ENCODE measurements at places on chromosomes 3 and 15.

- no peak for DNase-seq
Measured at GRCh38 chr3:187567661-187568121, 102.5 kb downstream of the SST start.

GRCh38 chr3:179562591-179563270 is at the start of gene ACTL6A:
ACTL6A (plus strand) TSS chr3:179562926; CDS start chr3:179563093, 167 bp downstream.
- DNase-seq, result peak; percentile 99

DNA sequence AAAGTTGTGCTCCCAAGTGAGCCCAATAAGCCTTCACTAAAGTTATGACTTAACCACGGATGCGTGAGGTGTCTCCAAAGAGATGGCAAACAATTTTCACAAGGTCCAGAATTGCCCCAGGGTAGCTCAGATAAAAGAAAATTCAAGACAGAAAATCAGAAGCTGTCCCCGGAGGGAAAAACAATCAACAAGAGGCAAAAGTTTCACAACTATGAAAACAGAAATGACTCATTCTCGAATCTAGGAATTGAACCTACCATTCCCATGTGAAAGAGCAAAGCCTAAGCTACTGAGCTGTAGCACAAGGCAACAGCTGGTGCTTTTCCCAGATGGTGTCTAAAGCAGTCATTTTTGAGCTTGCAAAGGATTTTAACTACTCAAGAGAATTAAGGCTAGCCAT is 33.5 kb upstream of the MKRN3 start:
- no peak for DNase-seq

- no peak for DNase-seq
Measured at GRCh38 chr15:70475921-70476320, 287.4 kb downstream of the UACA start.

DNA sequence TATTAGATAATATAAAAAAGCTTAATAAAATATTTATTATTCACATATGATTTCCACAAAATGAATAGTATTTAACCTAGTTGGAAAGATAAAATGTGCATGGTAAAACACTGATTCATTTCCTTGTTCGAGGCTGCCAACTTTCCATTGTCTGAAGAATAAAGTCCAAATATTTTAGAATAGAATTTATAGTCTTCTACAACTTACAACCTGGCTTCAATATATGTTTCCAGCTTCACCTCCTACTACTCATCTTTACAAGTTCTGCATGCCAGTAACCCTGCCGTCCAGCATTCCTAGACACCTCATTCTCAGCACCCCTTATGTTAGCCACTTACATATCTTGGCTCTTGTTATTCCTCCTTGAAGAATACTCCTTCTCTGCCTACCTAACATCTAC is 244.5 kb downstream of the FGF12 start:
- DNase-seq, result no peak

Data from stimulated activated CD4-positive, alpha-beta T cell treated with anti-CD3 and anti-CD28 coated beads, Interleukin-2, amount 100 ng/mL, for 48 hours (primary cell).